ENCODE measurements at places on chromosomes 12 and 14.

DNA sequence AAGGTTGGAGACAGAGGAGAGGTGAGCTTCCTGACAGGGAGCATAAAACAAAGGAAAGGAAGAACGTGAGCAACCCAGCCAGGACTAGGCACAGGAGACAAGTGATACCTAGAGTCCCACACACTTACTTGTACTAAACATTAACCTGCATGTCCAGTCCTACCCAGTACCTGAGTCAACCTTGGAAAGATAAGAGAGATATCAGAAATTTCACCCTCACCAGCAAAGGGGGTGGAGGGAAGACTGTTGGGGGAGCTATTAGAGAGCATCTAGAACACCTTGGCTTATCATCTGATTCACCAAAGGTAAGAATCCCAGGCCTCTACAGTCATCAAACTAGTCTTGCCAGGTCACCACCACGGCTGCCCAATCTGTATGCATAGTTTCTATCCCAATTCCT is 11.1 kb downstream of the KLHL33 start:
- no peak for DNase-seq

GRCh38 chr12:2689879-2690278 is 104.9 kb upstream of the FKBP4 start:
- no peak for DNase-seq

DNA sequence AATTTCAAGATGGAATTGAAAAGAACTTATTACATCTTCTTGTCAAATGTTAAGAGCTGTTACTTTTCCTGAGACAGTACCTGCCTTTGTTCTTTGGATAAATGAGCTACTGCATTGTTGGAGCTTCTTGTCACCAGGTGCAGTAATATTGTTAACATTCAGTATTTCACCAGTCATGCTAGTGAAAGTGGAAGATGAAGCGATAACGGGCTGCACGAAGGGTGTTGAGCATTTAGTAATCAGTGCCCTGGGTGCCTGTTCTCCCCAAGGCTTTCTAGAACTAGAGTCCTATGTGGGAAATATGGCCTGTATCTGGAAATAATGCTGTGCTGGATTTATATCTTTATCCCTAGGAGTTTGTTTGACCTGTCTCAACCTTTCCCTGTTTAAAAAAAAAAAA is 83.2 kb downstream of the PPP2R5C start:
- DNase-seq = no peak

GRCh38 chr12:94969424-94969823 is 34.1 kb downstream of the NDUFA12 start:
- no peak for DNase-seq

DNA sequence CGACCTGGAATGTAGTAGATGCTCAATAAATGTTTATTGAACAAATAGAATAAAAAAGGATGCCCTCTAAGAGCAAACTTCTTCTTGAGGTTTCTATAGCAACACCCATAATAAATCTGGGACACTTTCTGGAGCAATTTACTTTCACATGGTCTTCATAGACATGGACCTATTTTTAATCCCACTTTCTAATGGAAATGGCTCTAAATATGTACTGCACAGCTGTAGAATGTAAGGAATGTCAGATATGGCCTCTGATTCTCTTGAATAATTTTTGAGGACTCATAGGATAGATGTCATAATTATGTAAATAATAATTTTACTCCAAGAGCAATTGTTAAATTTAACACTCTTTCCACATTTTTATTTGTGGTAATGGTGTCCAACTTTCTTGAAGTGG is 133.5 kb upstream of the DAAM1 start:
- DNase-seq = no peak

DNA sequence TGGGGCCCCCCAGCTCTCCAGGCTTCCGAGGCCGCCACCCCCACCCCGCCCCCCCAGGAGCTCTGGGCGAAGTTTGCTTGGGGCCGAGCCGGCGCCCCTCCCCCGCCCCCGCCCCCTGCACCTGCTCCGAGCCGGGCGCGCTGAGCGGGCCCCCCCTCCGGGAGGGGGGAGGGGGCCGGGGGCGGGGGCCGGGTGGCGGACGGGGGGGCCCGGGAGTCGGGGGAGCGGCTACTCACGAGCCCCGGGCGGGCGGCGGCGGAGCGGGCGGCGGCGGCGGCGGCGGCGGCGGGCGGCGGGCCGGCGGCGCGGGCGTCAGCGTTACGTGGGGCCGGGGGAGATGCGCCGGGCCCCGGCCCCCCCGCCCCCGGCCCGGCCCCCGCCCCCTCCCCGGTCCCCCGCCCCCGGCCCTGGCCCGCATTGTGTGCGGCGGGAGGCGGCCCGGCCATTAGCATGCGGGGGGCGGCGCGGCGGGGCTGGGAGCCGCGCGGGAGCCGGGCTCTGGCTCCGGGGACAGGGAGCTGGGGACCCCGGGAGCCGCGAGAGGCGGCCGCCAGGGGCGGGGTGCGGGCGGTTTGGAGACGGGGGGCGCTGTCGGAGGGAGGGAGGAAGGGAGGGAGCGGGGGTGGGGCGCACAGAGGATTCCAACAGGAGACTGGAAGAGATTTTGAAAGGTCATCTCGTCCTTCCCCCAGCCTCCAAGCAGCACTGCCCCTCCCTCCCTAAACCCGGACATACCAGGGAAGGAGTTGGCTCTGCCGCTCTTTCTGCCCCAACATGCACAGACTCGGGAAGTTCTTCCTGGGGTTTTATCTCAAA is at the start of gene ZNF219:
ZNF219 (minus strand) TSS at position 580 of the 816 bp plus-strand sequence. CDS start 5,064 bp downstream, outside the sequence.
- no peak for DNase-seq

DNA sequence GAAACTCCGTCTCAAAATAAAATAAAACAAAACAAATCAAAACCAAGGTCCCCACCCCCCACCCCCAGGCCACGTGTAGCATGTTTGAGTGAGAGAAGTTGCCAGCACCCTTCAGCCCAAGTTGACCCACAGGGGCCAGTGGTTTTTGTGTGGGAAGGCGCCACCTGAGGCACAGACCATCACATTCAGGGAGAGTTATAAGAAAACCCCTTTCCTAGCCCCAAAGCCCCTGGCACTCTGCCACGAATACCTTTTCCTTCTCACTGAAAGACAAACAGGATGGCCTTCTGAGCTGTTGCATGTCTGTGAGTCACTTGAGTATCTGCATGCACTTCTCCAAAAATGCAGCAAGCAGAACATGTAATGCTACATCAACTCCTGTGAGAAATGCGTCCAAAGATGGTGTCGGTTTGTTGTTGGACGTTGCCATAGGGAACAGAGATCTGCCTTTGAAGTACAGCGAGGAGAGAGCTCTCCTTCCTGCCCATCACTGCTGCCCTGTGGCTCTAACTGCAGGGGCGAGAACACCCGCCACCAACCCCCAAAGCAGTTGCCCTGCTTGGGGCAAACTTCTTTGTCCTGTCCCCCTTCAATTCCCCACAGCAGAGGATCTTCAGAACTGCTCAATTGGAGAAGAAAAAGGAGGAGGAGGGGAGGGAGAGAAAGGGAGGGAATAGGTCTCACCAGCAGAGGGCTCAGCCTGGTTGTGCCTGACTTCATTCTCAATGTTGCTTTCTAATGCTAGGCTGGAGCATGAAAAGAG is 2.7 kb upstream of the TRAF3 start:
- DNase-seq = no peak
